B cell (primary cell): ENCODE measurements at places on chromosomes 3 and 15. TPM values are rescaled to one million over a fixed set of nuclear protein-coding genes. Genes with fewer than 3 reads are reported as not detected.

GRCh38 chr3:68773401-68773800 lies 158.9 kb downstream of the TAFA4 start:
- H3K27ac ChIP-seq: no peak overlapping the region
- no peaks in the 10 kb centered on the region for H3K27me3 ChIP-seq
- no peaks in the 10 kb centered on the region for H3K36me3 ChIP-seq
- DNase-seq: no peak
- no peaks in the 10 kb centered on the region for H3K4me1 ChIP-seq
- no peak overlapping the region for H3K4me3 ChIP-seq

DNA sequence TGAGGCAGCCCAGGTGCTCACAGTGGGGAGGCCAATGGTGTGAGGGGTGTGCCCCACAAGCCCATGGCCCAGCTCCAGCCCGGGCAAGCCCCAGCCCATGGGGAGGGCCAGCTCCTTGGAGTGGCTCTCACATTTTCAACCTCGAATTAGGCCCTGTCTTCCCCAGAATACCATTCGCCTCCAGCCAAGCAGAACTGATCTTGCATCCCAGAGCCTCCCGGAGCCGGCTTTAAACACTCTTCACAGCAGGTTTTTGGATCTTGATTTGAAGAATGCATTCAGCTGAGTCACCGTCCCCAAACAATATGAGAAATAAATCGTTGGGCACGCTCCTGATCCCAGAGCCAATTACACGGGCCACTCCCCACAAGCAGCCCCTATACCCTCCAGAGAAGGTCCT lies 23.7 kb downstream of the TPRA1 start:
- H3K27ac ChIP-seq: no peak overlapping the region
- no peak overlapping the region for H3K4me3 ChIP-seq

- H3K36me3 ChIP-seq: no peaks in the 10 kb centered on the region
- peak; percentile 38 for DNase-seq
- H3K27ac ChIP-seq: no peak overlapping the region
Observed at GRCh38 chr15:60634815-60635214, 155.9 kb upstream of the ICE2 start.

GRCh38 chr3:8550611-8551010 lies 49.0 kb downstream of the LMCD1 start:
- no peak for DNase-seq
- no peak overlapping the region for H3K27ac ChIP-seq
- H3K27me3 ChIP-seq: no peaks in the 10 kb centered on the region
- no peak overlapping the region for H3K4me3 ChIP-seq
- no peaks in the 10 kb centered on the region for H3K4me1 ChIP-seq
- no peaks in the 10 kb centered on the region for H3K36me3 ChIP-seq

DNA sequence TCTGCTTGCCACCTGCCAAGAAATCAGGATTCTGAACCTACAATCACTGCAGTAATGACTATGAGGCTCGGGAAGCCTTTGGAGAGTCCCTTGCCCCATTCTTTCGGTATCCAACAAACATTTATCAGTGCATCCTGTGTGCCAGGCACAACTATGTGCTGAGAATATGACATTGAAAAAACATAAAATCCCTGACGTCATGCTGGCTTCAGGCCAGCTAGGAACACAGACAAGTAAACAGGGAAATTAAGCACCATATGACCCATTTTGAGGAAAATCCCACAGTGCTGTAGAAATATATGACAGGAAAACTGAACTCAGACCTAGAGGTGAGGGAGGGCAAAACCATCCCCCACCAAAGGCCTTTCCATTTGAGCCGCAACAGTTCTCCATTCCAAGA lies 34.1 kb upstream of the DET1 start:
- H3K36me3 ChIP-seq: no peaks in the 10 kb centered on the region
- no peak overlapping the region for H3K4me3 ChIP-seq
- no peaks in the 10 kb centered on the region for H3K27me3 ChIP-seq
- no peak overlapping the region for H3K27ac ChIP-seq
- DNase-seq: no peak
- no peaks in the 10 kb centered on the region for H3K4me1 ChIP-seq

GRCh38 chr3:46399557-46399956 lies 7.3 kb downstream of the CCR5AS start:
- no peak overlapping the region for H3K27ac ChIP-seq
- H3K4me1 ChIP-seq: peaks cover 10% of the 10 kb centered on the region
- H3K27me3 ChIP-seq: no peaks in the 10 kb centered on the region
- no peaks in the 10 kb centered on the region for H3K36me3 ChIP-seq
- DNase-seq: no peak

GRCh38 chr3:14452740-14453710 lies 50.6 kb downstream of the SLC6A6 start:
- no peaks in the 10 kb centered on the region for H3K4me1 ChIP-seq
- no peak overlapping the region for H3K4me3 ChIP-seq
- no peaks in the 10 kb centered on the region for H3K27me3 ChIP-seq
- H3K36me3 ChIP-seq: no peaks in the 10 kb centered on the region
- DNase-seq: no peak

GRCh38 chr15:47813748-47814384 lies 96.6 kb downstream of the SEMA6D start:
- no peaks in the 10 kb centered on the region for H3K36me3 ChIP-seq
- DNase-seq: peak; percentile 6
- no peak overlapping the region for H3K27ac ChIP-seq
- H3K27me3 ChIP-seq: no peaks in the 10 kb centered on the region
- H3K4me1 ChIP-seq: peaks cover 24% of the 10 kb centered on the region

- no peak overlapping the region for H3K4me3 ChIP-seq
- DNase-seq: no peak
- H3K27me3 ChIP-seq: no peaks in the 10 kb centered on the region
- no peaks in the 10 kb centered on the region for H3K36me3 ChIP-seq
Observed at GRCh38 chr15:96702589-96702988, 372.1 kb downstream of the NR2F2 start.

GRCh38 chr3:171088496-171088895 lies 62.0 kb upstream of the SLC2A2 start:
- H3K36me3 ChIP-seq: no peaks in the 10 kb centered on the region
- no peak overlapping the region for H3K4me3 ChIP-seq
- no peak for DNase-seq
- H3K27ac ChIP-seq: no peak overlapping the region
- no peaks in the 10 kb centered on the region for H3K27me3 ChIP-seq
- H3K4me1 ChIP-seq: no peaks in the 10 kb centered on the region

- H3K36me3 ChIP-seq: no peaks in the 10 kb centered on the region
- DNase-seq: no peak
- no peaks in the 10 kb centered on the region for H3K27me3 ChIP-seq
- no peaks in the 10 kb centered on the region for H3K4me1 ChIP-seq
Observed at GRCh38 chr3:513301-513700, 316.7 kb downstream of the CHL1 start.

Gene SRGAP3
- 1.5 and 3.4 TPM in 2 replicates for total RNA-seq

Gene GABRR3
- total RNA-seq: not detected in 2 replicates

Gene CKMT1B
- total RNA-seq: not detected in 2 replicates

Gene FGF7
- 0.10 and 0.12 TPM in 2 replicates for total RNA-seq

Gene CFAP44
- 33.8 and 35.0 TPM in 2 replicates for total RNA-seq
